Fibroblast of lung (primary cell): ENCODE measurements at places on chromosomes 3 and 15. TPM values are rescaled to one million over a fixed set of nuclear protein-coding genes. Genes with fewer than 3 reads are reported as not detected.

DNA sequence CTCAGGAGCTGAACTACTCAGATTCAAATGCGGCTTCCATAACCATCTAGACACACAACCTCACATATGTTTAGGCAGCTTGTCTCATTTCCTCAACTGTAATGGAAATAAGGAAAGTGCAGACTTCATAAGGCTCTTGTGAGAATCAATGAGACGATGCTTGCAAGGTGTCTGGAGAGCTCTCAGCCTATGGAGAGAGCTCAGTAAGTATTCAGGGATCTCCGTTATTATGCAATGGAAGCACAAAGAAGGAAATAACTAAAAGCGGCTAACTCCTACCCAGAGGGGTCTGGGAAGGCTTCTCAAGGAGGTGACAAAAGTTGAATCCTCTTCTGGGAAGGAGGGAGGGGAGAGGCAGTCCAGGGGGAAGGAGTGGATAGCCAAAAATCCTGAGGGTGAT, 50.1 kb upstream of the LIPC start:
- no peak for DNase-seq

DNA sequence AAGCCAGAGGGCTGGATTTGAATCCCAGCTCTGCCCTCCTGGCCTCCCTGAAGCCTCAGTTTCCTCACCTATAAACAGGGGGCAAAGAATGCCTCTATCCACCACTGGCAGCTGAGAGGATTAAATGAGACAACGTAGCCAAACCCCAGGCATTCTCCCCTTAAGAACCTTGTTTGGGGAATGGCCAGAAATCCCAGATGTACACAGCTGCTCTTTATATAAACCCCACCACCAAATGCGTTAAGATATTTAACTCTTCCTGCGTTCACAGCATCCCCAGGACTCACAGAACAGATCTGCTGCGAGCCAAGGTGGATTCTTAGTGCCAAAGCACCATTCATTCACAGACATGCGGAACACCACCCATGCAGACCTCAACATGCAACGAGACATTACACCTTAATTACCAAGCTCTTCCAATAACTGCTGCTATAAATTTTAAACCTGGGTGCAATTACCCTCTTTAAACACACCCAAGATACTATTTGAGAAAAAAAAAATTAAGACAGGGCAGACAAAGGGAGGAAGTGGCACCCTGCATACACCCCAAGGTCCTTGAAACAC, 5.2 kb downstream of the TLE3 start:
- peak; percentile 32 for DNase-seq

- no peak for DNase-seq
Measured at GRCh38 chr3:129344540-129345220, 66.0 kb downstream of the HMCES start.

DNA sequence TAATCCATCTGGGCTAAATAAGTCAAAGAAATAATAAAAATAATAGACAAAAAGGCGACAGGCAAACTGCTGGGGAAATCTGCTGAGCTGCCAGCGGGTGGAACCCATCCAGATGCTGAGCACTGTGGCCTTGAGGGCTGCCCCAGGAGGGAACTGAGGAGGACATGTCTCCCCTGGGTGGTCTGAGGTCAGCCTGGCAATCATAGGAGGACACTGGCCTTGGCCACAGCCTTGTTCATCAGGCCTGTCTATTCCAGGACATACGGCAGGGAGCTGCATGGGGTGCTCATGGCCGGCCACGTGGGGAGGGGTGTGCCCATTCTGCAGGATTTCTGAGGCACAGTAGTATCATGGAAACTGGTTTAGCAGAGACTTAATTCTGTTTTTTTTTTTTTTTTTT, 21.5 kb upstream of the SNRPA1 start:
- no peak for DNase-seq

Gene CADM2
- under 0.01 TPM in 1 of 2 replicates, not detected in the other for total RNA-seq

Gene TM4SF4
- 0.26 and 1.7 TPM in 2 replicates for total RNA-seq
